ENCODE measurements at places on chromosomes 6 and 20. TPM values are rescaled to one million over a fixed set of nuclear protein-coding genes. Genes with fewer than 3 reads are reported as not detected.

The XKR7 gene
- not detected for total RNA-seq

The GPLD1 gene
- 0.19 TPM for total RNA-seq

The HLA-G gene
- 0.19 TPM for total RNA-seq

The DPPA5 gene
- not detected for total RNA-seq

The LPIN3 gene
- 0.97 TPM for total RNA-seq

The UBE3D gene
- total RNA-seq, result 5.2 TPM

The ZC2HC1B gene
- not detected for total RNA-seq

The LY86 gene
- 0.64 TPM for total RNA-seq

The TMEM244 gene
- not detected for total RNA-seq

The CAP2 gene
- total RNA-seq, result not detected

The PGC gene
- not detected for total RNA-seq

The CLVS2 gene
- not detected for total RNA-seq

The ENPP5 gene
- 0.10 TPM for total RNA-seq

The SRSF12 gene
- total RNA-seq, result 0.12 TPM

The HTR1B gene
- not detected for total RNA-seq

The GPSM3 gene
- total RNA-seq, result 117 TPM

The MCHR2 gene
- total RNA-seq, result not detected

The SPATA25 gene
- 0.50 TPM for total RNA-seq

The CLIC5 gene
- 8.5 TPM for total RNA-seq

The CST7 gene
- 83.1 TPM for total RNA-seq

The PHACTR1 gene
- not detected for total RNA-seq

The USP49 gene
- total RNA-seq, result 6.1 TPM

The OTOR gene
- not detected for total RNA-seq

The RPL10A gene
- 2,205 TPM for total RNA-seq

The SLC22A16 gene
- not detected for total RNA-seq

The CCN6 gene
- total RNA-seq, result 0.70 TPM

The CALHM5 gene
- not detected for total RNA-seq

The TMC2 gene
- total RNA-seq, result not detected

The ID4 gene
- not detected for total RNA-seq

The KCNG1 gene
- 2.1 TPM for total RNA-seq

The BPIFB1 gene
- total RNA-seq, result not detected

The OPRL1 gene
- 0.71 TPM for total RNA-seq

The FKBP1C gene
- 0.48 TPM for total RNA-seq

The ASIP gene
- not detected for total RNA-seq

The LAMP5 gene
- not detected for total RNA-seq

All from activated CD4-positive, alpha-beta memory T cell treated with anti-CD3 and anti-CD28 coated beads for 36 hours (primary cell).